ENCODE measurements at places on chromosomes 11 and 22.

GRCh38 chr22:36629320-36629719, 74.2 kb downstream of the CACNG2 start:
- no peak for DNase-seq

GRCh38 chr22:37001826-37002225, 17.4 kb downstream of the TST start:
- no peak for DNase-seq

- DNase-seq: no peak
Observed at GRCh38 chr22:32761251-32761903, 40.1 kb upstream of the TIMP3 start.

DNA sequence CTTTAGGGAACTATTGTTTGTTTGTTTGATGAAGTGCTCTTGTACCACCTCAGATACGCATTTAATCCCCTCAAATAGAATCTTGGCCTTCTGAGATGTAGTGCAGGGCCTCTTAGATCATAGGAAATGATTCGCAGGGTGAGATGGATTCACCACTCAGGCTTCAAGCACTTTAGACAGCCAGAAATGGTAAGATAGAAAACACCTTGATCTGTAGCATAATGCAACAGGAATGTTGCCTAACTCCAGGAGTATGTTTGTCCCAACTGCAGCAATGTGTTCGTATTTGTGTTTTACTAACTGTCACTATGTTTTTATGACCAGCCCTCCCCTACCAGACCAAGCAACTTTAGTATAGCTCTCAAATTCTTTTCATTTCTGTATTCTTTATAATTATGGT, 761.2 kb downstream of the NELL1 start:
- no peak for DNase-seq

GRCh38 chr11:14101388-14101787, 138.9 kb downstream of the SPON1 start:
- no peak for DNase-seq

- no peak for DNase-seq
Observed at GRCh38 chr11:26201411-26201810, 130.5 kb upstream of the ANO3 start.

GRCh38 chr11:36191941-36192340, 97.3 kb downstream of the COMMD9 start:
- no peak for DNase-seq

DNA sequence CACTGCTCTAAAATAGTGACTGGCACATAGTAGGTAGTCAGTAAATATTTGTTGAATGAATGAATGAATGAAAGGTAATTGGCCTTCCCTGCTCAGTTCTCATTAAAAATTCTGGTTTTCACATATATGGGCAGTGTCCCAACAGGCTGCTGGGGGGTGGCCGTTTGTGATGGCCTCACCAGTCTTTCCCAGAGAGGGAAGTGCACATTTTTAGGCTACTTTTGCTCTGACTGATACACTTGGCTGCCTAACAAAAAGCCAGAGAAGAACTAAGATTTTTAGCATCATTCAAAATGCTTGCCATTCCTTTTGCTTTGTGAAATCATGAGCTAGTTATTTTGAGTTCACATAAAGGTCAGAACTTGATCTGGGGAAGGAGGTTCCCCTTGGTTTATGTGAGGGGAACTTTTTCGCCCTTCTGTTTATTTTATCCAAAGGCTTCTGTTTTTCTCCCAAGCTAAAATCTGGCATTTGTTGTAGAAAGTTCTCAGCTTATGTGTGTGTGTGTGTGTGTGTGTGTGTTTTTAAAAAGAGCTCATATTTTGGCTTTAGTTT, 83.1 kb downstream of the PTPRJ start:
- no peak for DNase-seq

GRCh38 chr11:92227230-92227814, 2.7 kb downstream of the FAT3 start:
- no peak for DNase-seq

- DNase-seq: no peak
Observed at GRCh38 chr22:45551310-45552016, 48.8 kb downstream of the FBLN1 start.

DNA sequence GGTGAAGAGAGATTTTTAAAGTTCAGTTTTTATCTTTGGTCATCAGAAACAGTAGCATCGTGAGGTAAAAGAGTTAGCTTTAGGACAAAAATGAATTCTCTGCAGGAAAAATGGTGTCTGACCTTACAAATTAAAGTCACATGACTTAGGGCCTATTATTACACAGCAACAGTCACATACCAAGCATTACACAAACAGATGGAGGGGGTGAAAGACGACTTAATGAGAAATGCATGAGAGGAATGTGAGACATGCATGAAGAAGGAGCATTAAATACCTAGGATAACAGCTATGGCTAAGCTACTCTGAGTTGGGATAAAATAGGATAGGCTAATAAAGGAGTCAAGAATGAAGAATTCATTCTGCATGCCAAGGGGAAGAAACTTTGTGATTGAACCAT, 77.5 kb downstream of the BLID start:
- DNase-seq: no peak

DNA sequence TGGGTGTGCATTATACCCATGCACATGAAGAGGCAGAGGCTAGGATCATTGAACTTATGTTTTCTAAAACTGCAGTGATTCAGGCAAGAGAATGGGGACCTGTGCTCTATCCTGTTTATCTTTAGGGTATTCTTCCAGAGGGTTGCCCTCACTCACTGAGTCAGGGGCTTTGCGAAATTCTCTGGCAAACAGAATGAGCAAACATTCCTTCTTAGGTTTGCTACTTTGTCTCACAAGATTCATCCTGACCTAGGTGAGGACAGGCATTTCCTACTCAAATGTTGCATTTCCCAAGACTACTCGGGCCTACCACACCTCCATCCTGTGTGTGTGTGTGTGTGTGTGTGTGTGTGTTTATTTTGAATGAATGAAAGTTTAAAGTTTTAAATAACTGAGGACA, 2.7 kb upstream of the EIF3M start:
- DNase-seq: peak; percentile 43

- DNase-seq: no peak
Observed at GRCh38 chr11:68695531-68695930, 11.2 kb downstream of the GAL start.

DNA sequence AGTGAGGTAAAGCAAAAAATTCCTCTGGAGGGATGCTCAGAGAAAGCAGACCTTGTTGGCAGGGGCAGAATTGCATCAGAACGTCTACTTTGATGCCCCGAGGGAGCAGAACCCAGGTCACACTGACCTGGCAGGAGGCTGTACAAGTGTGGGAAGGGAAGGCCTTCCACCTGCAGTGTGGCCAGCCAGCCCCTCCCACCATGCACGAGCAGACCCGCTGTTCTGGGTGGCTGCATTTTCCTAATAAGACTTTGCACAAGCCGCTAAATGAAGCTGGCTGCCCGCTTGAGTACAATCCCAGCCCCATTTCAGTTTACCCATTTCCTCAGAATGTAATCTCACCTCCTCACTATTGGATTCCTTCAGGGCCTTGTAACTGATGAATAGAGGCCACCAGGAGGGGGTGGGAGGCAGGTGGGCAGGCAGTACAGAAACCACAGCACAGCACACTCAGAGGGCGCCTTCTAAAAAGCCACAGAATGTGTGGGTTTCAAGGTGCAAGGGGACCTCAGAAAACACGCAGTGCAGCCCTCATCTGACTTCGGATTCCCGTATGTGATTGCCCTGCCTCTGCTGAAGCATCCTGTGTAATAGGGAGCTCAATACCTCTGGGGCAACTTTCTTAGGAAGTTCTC, 316.6 kb downstream of the OPCML start:
- no peak for DNase-seq

DNA sequence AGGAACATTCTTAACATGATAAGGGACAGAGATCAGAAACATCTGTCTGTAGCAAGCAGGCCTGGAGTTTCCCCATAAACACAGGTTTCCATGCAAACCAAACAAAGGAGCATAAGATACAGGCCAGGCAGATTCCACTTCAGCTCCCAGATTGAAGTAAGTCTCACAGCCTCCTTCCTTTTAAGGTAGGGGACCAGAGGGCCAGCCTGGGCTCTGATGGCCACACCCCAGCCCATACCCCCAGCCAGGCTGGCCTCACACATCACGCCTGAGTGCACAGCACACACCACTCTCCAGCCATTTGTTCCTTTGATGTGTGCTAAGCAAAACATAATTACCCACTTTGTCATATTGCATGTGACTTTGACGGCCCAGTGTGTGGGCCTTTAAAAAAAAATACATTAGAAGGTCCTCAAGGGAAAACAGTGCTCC, 518.7 kb downstream of the NTM start:
- no peak for DNase-seq

DNA sequence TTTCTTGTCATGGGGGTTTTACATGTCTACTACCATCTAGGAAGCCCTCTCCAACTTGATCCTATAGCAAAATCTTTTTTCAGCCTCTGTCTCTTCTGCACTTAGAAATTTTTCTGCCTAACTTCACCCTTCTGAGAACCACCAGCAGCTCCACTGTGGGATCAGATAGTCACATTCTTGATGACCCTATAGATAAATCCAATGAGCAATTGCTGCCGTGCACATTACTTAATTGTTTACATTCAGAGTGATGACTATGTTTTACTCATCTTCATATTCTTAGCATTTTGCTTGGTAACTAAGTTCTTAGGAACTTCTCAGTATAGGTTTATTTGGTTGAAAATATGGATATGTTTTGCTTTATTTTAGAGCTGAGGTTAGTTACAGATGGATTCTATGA, 12.4 kb upstream of the ETS1 start:
- DNase-seq: no peak

- DNase-seq: peak; percentile 76
Observed at GRCh38 chr11:2928605-2929530, at the start of gene PHLDA2. Gene PHLDA2 (minus strand): TSS chr11:2929420. CDS start chr11:2929364, 56 bp downstream.

DNA sequence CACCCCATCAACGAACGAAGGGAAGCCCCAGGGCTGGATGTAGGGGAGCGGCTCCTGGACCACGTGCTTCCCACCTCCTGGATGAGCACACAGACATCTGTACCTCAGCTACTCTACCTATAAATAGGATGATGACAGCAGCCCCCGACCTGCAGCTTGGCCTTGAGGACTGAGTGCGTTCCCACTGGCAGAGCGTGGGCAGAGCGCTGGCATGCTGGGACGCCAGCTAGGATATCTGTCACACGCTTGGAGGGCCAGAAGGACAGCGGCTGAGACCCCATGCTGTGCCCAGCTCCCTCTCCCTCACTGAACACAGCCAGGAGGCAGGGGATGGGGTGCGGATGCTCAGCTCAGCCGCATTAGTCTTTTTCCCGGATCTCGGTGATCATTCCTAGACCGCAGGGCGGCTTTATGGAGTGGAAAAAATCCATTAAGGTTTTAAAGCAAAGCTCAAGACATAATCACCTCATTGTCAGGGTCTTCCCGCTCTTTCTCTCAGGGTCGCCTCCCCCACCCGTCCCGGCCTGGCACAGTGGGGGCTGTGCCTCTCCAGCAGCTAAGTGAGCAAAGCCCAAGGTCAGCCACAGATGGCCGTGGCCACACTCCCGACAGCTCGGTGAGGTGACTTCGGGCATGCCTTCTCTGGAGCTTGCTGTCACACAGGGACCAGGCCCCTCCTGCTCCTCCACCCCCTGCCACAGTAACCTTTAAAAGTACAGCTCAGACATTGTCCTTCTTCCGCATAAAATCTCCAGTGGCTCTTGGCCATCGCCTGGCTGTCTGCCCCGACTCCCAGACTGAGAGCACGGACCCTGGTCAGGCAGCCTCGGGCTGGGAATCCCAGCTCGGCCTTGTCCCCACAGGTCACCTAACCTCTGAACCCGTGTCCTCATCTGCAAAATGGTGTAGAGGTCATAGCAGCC, 69.6 kb upstream of the SHISAL1 start:
- no peak for DNase-seq

- no peak for DNase-seq
Observed at GRCh38 chr22:30211124-30211820, 35.3 kb downstream of the LIF start.

DNA sequence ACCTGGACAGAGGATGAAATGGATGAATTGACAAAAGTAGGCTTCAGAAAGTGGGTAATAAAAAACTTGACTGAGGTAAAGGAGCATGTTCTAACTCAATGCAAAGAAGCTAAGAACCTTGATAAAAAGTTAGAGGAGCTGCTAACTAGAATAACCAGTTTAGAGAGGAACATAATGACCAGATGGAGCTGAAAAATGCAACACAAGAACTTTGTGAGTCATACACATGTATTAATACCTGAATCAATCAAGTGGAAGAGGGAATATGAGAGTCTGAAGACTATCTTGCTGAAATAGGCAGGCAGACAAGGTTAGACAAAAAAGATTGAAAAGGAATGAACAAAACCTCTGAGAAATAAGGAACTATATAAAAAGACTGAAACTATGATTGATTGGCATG, 47.9 kb upstream of the SLC22A9 start:
- DNase-seq: no peak
